Memory B cell (primary cell): ENCODE measurements at places on chromosomes 2 and 18.

DNA sequence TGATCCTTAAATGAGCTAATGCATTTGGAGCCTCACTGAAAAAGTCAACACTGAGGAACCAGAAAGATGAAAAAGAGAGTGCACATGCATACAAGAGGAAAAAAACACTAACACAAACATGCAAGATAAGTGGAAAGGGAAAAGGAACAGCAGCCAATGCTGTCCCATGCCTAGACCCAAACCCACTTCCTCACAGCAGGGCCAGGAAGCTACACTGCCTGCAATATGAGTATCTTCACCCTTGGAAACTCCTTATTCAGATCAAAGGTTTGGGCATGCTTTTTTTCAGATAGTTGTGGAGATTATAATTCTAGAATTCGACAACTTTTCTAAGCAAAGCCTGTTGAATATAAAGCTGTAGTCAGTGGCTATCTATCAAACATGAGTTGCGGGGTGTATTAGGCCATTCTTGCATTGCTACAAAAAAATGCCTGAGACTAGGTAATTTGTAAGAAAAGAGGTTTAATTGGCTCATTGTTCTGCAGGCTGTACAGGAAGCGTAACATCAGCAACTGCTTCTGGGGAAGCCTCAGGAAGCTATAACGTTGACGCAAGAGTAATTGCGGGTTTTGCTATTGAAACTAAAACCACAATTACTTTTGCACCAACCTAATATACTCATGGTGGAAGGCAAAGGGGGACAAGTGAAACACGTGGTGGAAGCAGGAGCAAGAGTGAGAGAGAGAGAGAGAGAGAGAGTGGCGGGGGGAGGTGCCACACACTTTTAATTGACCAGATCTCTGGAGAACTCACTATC is 138.2 kb downstream of the MBD2 start:
- DNase-seq, result no peak
- no peak overlapping the region for H3K4me3 ChIP-seq
- no peaks in the 10 kb centered on the region for H3K4me1 ChIP-seq
- H3K36me3 ChIP-seq, result no peaks in the 10 kb centered on the region
- no peak overlapping the region for H3K27ac ChIP-seq

DNA sequence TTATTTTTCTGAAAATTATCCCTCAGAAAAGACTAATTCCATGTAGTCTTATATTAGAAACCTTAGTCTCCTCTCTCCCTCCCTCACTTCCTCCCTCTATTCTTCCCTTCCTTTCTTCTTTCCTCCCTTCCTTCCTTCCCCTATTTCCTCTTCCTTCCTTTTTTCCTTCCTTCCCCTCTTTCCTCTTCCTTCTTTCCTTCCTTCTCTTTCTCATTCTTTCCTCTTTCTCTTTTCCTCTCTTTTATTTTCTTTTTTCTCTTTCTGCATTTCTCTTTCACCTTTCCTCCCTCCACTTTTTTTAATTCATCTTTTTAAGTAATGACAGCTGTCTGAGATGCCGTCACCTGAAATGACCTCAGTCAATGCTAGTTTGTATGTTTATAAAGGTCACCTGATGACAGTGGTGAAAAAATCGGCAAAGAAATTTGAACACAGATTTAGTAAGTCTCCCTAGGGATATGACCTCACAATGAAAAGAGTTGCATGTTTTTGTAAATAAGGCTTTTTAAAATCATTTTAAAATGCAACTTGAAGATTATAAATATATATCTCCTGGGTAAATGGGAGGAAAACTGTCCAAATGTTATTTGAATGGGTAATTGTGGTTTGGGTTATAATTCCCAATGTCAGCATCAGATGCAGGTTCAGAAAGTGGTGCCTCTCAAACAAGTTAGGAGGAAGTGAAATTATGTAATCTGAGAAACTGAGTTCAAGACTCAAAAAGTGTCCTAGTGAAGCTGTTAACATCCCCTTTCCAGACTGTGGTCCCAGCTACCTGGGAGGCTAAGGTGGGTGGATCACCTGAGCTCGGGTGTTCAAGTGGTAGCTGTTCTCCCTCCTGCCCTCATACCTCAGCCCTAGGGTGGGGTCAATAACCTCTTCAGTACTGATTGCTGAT is 90.3 kb upstream of the ST3GAL5 start:
- H3K36me3 ChIP-seq, result peaks cover 1% of the 10 kb centered on the region
- no peak overlapping the region for H3K4me3 ChIP-seq
- H3K27me3 ChIP-seq, result no peaks in the 10 kb centered on the region
- H3K4me1 ChIP-seq, result peaks cover 19% of the 10 kb centered on the region
- H3K27ac ChIP-seq, result peak overlapping the region; percentile 91

DNA sequence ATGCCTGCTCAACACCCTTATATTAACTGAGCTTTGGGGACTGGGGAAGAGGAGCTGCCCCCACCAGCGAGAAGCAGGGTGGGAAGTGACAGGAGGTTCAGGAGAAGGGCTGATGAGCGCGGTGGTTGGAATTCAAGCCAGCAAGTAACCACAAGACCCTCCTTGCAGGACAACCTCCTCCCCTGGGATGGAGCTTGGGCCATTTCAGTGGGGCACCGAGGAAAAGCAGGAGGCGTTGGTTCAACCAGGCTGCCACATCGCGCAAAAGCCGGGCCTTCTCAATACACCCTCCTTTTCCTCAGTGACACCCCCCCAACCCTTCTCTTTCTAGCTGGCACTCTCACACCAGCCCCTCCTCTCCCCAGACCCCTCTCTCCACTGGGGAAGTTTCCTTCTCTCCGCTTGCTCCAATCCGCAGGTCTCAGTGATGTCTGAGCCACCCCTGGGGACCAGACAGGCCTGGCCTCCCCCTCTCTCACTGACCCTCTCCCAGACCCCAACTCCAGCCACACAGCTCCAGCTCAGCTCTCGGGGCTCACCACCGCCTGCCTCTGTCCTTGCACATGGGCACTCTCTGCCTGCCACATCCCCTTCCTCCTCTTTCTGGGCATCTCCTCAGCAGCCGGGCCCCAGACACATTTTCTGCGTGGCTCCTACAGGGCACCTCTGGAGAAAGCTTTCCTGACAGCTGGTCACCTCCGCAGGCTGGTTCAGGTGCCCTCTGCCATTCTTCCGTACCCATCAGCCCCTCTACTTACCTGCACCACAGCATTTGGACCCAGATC is 44.5 kb downstream of the KCNF1 start:
- H3K27me3 ChIP-seq, result peaks cover 6% of the 10 kb centered on the region
- DNase-seq, result no peak
- peaks cover 2% of the 10 kb centered on the region for H3K4me1 ChIP-seq

- peaks cover 42% of the 10 kb centered on the region for H3K4me1 ChIP-seq
- DNase-seq, result no peak
- H3K4me3 ChIP-seq, result no peak overlapping the region
- no peaks in the 10 kb centered on the region for H3K27me3 ChIP-seq
Observed at GRCh38 chr2:241107031-241107783, 5.1 kb upstream of the MTERF4 start.

- peaks cover 8% of the 10 kb centered on the region for H3K36me3 ChIP-seq
- peak overlapping the region; percentile 93 for H3K4me3 ChIP-seq
- H3K4me1 ChIP-seq, result peaks cover 4% of the 10 kb centered on the region
- H3K27ac ChIP-seq, result peak overlapping the region; percentile 92
Observed at GRCh38 chr2:60554074-60554645, 706 bp upstream of the BCL11A start.

DNA sequence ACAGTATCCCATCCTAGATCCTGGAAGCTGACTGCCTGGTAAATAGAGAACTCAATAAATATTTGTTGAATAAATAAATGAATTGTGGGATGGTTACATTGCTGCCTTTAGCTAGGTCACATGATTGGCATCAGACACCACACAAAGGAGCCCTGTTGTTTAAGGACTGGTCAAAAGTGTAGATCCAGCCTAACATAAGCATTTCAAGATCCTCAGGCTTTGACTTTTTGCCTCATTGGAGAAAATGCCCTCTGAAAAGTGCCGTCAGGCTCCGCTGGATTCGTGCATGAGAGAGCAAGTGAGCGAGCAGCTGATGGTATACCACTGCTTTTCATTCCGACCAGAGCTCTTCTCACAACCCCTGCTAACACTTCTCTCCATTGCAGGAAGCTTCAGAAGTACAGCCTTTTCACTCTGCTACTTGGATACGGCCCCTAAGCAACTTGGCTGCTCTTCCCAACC is 1.3 kb upstream of the ZNF24 start:
- H3K4me3 ChIP-seq, result peak overlapping the region; percentile 94
- peak overlapping the region; percentile 95 for H3K27ac ChIP-seq
- H3K27me3 ChIP-seq, result no peaks in the 10 kb centered on the region
- DNase-seq, result peak; percentile 23
- H3K4me1 ChIP-seq, result peaks cover 28% of the 10 kb centered on the region
- H3K36me3 ChIP-seq, result peaks cover 5% of the 10 kb centered on the region

GRCh38 chr2:144583741-144584453 is 64.0 kb upstream of the ZEB2 start:
- no peak overlapping the region for H3K4me3 ChIP-seq
- peaks cover 1% of the 10 kb centered on the region for H3K36me3 ChIP-seq
- H3K4me1 ChIP-seq, result peaks cover 5% of the 10 kb centered on the region
- no peak for DNase-seq
- H3K27me3 ChIP-seq, result peaks cover 3% of the 10 kb centered on the region
